A172 (cell line): ENCODE measurements at places on chromosomes 11 and 22. TPM values are rescaled to one million over a fixed set of nuclear protein-coding genes. Genes with fewer than 3 reads are reported as not detected.

DNA sequence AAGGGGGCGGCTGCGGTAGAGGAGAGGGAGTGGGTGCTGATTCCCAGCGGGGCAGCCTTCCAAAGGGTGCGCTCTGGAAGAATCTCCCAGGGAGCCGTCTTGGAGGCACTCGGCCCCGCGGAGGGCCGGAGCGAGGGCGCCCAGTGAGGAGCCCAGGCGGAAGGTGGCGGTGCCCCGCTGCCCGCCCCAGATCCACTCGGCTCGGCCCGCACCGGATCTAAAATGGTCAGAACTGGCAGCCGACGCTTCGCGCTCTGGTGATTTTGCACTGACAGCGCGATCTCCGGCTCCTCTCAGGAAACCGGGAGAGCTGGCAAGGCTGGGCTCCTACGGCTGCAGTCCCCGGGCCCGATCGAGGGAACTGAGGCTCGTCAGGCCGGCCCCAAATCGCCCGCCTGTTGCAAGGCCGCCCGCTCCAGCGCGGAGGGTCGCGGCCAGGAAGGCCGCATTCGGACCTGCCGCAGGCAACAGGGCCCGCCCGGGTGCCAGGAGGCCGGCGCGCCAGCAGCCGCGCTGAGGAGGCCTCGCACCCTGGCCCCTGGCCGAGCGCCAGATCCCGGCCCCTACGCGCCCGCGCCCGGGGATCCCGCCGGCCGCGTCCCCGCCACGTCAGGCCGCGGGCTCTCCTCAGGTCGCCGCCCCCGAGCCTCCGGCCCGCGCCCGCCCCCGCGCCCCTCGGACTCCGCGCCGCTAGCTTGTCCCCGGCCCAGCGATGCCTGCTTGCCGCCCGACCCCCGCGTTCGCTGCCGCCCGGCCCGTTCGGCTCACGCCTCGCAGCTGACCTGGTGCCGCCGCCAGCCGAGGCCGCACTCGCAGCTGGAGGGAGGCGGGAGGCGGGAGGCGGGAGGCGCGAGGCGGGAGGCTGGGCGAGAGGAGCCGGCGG is at the start of gene KLHL22:
Gene KLHL22 (minus strand): TSS at position 818 of the 883 bp plus-strand sequence. CDS start 6,584 bp downstream, outside the sequence.
- DNase-seq = no peak

DNA sequence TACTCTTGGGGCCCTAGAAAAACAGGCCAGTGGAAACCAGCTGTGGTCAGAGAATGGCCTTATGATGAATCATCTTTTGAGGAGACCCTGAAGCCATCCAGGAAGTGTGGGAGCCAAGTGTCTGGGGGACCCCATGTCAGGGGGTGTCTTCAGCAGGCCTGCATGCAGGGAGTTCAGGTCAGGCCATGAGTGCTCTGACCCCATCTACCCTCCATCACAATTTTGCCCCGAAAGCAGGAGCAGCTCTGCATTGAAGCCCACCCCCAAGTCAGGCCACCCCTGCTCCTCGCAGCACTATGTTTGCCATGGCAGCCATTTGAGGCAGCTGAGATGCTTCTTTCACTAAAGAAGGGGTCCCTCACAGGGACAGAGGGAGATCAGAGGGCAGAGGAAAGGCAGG is 41.3 kb downstream of the CHST1 start:
- DNase-seq = no peak

GRCh38 chr11:70399681-70400112 is 1.4 kb downstream of the CTTN start:
- DNase-seq = peak; percentile 94

- no peak for DNase-seq
Observed at GRCh38 chr11:130308059-130308458, 6.7 kb downstream of the ZBTB44 start.

- DNase-seq = peak; percentile 38
Observed at GRCh38 chr11:99693941-99694492, 673.3 kb downstream of the CNTN5 start.

DNA sequence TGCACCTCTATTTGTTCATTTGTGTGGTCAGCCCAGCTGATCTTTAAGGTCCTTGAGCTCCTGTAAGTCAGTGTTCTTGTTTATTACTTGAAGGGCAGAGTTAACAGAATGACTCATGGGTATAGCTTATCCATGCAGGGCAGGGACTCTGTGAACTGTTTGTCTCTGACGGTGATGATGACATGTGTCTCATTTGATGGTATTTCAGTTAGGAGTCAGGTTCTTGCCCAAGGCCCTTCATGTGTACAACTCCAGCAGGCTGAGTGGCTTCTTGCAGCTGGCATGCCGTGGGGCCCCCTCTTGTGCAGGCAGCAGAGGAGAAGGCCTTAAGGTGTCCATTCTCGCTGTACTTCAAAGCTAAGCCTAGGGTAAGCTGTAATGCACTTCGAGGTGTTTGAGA is 165.1 kb downstream of the DBX1 start:
- DNase-seq = peak; percentile 19

DNA sequence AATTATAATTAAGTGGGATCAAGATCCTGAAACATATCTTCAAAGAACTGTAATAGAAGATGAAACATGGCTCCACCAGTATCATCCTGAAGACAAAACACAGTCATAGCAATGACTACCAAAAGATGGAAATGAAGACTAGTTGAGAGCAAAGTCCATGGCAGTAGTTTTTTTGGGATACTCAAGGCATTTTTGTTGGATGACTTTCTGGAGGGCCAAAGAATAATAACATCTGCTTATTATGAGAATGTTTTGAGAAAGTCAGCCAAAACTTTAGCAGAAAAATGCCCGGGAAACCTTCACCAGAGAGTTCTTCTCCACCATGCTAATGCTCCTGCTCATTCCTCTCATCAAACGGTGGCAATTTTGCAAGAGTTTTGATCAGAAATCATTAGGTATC is 809.4 kb upstream of the RAG2 start:
- DNase-seq = no peak

- DNase-seq = no peak
Observed at GRCh38 chr22:44819966-44820631, 67.7 kb downstream of the ARHGAP8 start.

DNA sequence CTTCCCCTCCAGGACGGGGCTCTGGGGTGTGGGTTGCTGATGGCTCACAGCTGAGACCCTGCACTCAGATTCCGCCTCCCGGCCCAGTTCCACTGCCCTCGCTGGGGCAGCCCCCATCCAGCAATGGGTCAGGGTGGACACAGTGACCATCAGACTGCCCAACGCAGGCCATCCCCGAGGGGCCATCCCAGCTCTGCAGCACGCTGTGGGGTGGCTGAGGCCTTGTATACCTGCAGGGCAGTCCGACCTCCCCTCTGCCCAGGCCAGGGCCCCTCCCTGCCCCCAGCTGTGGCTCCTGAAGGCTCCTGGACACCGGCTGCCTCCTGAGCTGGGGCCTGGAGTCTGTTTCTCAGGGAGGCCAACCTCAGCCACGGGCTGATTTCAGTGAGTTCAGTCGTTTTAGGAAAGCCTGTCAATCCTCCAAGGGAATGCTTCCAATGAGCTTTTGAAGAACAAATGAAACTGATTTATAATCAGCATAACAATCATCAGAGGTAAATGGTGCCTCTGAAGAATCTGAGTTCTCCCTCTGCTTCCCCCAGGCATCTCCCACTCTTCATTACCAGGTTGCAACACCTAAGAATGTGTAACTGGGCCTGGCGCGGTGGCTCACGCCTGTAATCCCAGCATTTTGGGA is 95.1 kb downstream of the CELSR1 start:
- DNase-seq = no peak

GRCh38 chr11:34183848-34184391 is 78.5 kb downstream of the NAT10 start:
- DNase-seq = no peak

GRCh38 chr11:121067962-121068647 is 32.9 kb upstream of the TECTA start:
- no peak for DNase-seq

GRCh38 chr11:112249871-112250610 is 10.6 kb downstream of the PLET1 start:
- no peak for DNase-seq

GRCh38 chr22:25824828-25825423 is 82.9 kb downstream of the MYO18B start:
- DNase-seq = no peak

DNA sequence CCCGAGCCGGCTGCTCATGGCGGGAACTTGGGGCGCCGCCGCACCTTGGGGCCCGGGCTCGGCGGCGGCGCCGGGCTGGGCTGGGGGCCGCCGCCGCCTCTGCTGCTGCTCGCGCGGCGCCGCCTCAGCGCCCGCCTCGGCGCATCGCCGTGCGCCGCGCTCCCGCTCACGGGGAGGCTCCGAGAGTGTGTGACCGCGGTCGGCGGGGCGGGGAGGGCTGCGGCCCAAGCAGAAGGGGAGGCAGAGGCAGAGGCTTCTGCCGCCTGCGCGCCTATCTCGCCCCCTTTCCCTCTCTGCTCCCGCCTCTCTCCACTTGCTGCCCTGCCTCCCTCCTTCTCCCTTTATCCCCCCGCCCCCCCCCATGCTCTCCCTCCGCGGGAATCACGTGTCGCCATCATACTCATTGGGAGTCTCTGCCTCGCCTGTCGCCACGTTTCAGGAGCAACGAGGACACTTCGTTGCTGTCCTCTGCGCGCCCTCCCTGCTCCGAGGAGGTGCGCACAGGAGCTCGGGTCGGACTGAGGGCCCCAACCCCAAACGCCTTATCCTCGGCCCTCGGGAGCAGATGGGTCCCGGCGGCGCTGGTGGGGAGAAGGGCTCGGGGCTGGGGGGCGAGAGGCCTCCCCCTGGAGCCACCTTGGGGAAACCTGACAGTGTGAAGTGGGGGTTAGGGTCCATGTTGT is at the start of gene GUCY1A2:
Gene GUCY1A2 (minus strand): TSS at position 258 of the 683 bp plus-strand sequence. CDS start 421 bp downstream, outside the sequence.
- no peak for DNase-seq

DNA sequence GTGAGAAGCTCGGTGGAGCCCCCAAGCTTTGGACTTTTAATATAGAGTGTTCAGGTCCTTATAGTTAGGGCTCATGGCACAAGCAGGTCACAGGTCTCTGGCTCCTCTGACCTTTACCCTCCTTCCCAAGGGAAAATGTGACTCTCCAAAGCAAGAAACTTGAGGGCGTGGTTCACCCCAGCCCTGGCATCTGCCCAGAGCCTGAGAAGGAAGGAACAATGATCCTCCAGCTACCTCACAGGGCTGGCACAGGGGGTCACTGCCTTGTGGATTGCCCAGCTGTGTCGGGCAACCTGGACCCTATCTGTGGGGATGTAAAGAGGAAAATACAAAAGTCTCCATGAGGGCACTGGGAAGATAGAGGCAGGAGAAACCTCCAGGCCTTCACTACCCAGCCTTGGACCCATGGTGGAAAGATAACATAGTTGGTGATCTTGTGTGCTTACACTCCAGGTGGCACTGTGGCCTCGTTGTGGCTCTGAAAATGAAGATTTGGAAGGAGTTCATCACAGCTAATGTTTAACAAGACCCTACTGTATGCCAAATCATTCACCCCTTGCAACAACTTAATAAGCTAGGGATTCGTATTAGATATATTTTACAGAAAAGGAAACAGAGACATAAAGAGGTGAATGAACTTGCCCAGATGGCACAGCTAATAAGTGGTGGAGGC is 3.8 kb upstream of the ZNF195 start:
- DNase-seq = no peak

DNA sequence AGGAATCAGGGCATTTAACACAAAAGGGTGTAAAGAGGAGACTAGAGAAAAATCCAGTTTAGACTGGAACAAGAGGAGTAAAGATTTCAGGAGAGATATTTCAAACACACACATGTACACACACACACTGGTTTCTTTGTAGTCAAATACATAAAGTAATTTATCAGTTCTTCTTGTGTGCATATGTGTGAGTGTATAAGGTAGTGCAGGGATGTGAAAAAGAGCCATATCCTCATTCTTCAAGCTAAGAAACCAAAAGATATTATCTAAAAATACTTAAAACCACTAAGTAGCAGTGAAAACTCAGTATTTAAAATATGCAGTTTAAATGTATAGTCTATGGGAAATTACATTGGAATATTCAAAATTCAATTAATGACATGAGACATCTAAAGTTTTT is 52.5 kb upstream of the CARD18 start:
- no peak for DNase-seq

DNA sequence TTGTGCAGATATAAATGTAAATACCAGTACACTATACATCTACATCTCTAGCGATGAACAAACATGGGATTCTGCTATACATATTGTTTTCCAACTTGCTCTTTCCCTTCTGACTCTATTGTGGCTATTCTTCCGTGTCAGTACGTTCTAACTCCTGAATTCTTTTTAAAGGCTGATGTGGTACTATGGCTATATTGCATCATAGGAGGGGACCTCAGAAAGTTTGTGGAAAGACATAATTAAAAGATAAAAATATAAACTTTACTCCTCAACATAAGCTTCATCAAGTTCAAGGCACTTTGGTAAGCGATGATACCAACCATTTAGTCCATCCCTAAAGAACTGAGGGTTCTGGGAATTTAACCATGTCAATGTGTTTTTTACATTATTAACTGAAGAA is 72.8 kb downstream of the LDLRAD3 start:
- DNase-seq = no peak

- no peak for DNase-seq
Observed at GRCh38 chr11:106070606-106071005, 6.5 kb downstream of the KBTBD3 start.

Gene CALCA
- not detected in 2 replicates for total RNA-seq

Gene NCAM1
- 6.1 and 9.2 TPM in 2 replicates for total RNA-seq

Gene MFRP
- not detected in 2 replicates for total RNA-seq
